Activated naive CD4-positive, alpha-beta T cell (primary cell): ENCODE measurements at places on chromosomes 1 and 21.

GRCh38 chr1:175530183-175530582 lies 213.2 kb downstream of the TNR start:
- DNase-seq: no peak

GRCh38 chr1:75074831-75075395 lies 59.3 kb upstream of the LHX8 start:
- no peak for DNase-seq

DNA sequence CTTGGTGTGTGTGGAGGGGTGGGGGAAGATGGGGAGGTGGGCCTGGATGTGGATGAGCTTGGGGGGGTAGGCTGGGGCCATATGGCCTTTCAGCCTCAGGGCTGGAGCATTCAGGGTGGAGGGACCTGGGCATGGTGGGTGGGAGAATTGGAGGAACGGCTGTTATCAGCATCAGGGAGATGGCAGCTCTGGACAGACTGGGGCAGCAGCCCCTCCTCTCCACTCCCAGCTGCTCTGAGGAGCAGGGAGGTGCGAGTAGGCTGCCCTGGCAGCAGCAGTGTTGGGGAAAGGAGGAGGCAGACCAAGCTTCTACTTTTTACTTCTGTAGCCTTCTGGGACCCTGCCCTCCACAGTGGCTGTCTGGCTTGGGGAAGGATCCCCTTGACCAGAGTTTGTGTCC lies 10.2 kb downstream of the PPFIA4 start:
- DNase-seq: no peak

DNA sequence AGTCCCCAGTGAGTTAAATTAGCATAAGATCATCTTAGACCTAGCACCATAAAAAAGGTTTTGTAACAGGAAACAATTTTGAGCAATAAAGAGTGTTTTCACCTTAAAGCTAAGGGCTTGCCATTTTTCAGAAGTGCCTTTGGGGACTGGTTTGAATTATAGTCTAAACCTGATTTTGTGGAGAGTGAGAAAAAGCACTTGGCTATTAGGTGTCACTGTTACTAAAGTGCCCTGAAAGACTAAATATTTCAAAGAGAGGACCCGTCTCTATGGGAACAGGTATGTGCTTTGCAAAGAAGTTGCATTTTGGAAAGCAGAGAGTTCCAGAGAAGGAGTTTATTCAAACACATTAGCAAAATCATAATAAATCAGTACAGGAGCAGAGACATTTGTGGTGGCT lies 9.1 kb downstream of the NTNG1 start:
- no peak for DNase-seq

GRCh38 chr1:10624256-10625050 lies 149.7 kb downstream of the PEX14 start:
- DNase-seq: no peak

DNA sequence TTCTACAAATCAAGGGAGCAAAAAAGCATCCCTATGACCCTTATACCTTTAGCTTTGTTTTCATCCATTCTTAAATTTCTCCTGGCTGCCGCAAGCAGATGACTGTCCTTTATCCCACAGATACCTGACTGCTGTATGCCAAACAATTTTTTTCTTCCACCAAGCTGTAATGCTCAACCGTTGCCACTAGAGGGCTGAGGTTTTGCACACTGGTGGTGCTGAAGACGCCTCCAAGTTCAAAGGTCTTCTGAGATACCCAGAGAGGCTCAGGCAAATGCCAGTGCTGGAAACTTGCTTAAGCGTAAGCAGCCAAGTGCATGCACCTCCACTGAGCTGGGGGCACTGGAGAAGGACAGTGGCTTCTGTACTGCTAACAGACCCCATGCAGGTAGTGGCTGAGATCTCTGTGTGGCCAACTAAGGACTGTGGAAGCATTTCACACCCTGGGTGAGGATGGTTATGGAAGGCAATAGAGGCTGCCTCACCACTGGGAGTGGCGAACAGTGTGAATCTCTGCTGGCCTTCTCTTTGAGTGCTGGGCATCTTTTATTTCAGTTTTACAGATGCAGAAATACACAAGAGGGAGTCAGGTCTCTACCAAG lies 28.5 kb downstream of the CNIH3 start:
- DNase-seq: peak; percentile 4

DNA sequence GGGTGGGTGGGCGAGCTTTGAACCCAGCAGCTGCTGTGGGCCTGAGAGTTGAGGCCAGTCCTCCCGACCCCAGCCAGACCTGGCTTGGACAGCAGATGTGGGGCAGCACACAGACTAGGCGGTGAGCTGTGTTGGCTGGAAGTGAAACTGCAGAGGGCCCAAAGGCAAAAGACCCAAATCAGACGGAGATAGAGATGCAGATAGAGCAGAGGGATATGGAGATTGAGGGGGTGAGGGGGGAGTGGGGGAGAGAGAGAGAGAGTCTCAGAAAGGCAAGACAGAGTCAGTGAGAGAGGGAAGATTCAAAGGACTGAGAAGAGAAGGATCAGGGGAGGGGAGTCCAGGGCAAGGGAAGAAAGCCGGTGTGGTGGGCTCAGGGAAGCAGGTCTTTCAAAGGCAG lies 17.0 kb upstream of the POU3F1 start:
- no peak for DNase-seq

- DNase-seq: no peak
Measured at GRCh38 chr1:21050031-21050430, 126.7 kb downstream of the EIF4G3 start.

GRCh38 chr1:7103874-7104273 lies 318.6 kb downstream of the CAMTA1 start:
- no peak for DNase-seq

DNA sequence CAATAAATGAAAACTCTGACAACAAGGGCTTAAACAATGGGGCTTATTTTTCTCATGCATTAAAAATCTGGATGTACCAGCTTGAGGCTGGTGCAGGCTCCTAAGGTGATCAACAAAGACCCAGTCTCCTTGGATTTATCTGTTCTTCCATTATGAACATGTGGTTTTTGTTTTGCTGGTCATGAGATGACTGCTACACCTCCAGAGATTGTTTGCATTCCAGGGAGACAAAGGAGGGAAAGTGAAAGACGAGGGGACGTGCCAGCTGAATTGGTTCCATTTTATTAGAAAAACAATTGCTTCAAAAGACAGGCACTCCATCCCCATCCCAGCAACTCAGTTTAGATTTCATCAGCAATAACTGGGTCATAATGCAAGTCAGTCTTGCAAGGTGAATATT lies 90.9 kb upstream of the KCNK1 start:
- no peak for DNase-seq

- no peak for DNase-seq
Measured at GRCh38 chr1:67040405-67040804, 13.5 kb downstream of the SLC35D1 start.

DNA sequence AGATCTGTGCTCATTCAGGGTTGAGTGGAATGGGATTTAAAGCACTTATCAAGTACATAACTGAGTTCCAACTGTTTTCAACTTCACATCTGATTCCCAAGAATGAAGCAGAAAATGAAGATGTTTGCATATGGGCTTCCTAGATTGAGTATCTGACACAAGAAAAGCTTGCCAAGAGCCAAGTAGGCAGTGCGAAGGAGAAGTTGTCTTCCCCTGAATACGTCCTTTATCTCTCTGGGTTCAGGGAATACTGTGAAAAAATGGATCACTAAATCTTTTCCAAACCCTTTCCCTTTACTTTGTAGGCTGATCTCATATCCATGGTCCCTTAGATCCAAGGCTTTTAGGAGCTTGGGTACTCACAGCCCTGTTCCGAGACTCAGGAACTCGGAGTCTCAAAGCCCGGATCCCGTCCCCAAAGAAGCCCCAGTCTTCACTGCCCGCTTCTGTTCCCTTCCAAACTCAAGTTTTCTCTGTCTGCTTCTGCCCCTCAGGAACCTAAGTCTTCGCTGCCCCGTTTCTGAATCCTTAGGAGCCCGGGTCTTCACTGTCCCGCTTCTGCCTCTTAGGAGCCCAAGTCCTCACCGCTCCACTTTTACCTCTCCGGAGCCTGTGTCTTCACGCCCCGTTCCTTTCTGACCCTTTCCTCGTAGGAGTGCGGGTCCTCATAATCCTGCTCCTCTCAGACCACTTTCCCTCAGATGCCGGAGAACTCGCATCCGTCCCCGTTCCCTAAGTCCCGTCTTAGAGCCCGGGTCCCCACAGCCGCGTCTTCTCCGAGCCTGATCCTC lies 616 bp downstream of the TAF12 start:
- no peak for DNase-seq

DNA sequence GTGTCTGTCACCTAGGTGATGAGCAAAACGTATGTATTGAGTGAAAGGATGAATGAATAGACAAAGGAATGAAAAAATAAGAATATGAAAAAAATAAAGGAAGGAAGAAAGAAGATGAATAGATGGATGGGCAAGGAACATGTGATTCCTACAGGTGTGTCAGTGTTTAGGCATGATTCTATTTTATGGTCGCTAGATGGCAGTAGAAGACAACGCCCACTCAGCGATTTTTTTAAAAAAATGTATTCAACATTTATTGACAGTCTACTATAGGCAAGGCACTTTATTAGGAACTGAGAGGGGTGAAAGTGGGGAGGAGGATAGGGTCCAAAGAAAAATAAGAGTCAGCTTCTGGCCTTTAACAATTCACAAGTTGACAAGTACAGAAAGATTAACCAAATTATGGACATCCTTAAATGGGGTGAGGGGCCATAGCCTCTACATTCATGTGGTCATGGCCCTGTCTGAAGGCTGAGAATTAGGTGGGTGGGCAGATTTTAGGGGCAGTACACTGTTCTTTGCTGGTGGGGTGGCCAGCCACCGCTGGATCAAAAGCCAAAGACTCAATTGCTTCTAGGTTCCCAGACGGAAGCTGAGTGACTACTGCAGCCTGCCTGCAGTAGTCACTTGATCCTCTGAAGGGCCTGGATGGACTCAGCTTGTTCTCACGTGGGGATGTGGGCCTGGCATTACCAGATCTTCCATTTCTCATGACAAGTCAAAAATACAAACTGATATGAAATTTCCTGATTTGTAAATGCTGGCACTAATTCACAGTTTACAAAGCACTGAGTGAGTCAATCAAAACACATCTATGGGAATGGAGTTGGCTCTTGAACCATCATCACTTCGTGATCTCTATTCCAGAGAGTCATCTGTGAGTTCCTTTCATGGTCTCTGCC lies 83.9 kb downstream of the FASLG start:
- DNase-seq: no peak

DNA sequence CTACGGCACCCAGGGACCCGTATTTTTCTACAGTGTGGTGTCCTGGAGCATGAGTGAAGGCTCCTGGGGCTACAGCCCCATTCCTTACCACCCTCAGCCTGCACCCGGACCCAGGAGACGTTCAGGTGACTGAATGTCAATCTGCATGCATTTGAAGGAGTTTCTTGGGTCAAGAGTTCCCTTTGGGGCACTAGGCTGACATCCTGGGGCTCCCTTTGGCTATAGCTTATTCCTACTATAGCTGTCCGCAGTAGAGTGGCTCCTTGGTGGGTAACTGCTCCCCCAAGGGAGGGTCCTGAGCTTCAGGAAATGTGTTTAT lies 19.9 kb upstream of the LRRN2 start:
- no peak for DNase-seq

DNA sequence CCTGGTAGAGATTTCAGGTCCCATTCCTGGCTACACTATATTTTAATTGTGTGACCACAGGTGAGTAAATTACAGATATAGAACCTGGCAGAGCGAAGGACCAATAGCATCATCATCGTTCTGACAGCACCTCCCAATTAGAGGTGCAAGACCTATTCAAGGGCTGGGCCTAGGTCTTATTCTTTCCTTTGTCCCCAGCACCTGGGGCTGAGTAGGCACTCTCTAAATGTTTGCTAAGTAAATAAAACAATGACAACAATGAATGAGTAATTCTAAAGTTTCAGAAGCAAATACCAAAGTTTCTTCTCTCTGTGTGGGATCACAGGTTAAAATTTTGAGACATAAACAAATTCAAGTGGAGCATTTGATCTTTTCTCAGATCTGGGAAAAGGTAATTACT lies 32.7 kb downstream of the BEND5 start:
- DNase-seq: no peak

GRCh38 chr1:86991549-86992186 lies 77.2 kb downstream of the HS2ST1 start:
- no peak for DNase-seq

- DNase-seq: no peak
Measured at GRCh38 chr1:41428738-41429640, 55.5 kb downstream of the EDN2 start.
